T-cell (primary cell): ENCODE measurements at places on chromosomes 7 and 10.

DNA sequence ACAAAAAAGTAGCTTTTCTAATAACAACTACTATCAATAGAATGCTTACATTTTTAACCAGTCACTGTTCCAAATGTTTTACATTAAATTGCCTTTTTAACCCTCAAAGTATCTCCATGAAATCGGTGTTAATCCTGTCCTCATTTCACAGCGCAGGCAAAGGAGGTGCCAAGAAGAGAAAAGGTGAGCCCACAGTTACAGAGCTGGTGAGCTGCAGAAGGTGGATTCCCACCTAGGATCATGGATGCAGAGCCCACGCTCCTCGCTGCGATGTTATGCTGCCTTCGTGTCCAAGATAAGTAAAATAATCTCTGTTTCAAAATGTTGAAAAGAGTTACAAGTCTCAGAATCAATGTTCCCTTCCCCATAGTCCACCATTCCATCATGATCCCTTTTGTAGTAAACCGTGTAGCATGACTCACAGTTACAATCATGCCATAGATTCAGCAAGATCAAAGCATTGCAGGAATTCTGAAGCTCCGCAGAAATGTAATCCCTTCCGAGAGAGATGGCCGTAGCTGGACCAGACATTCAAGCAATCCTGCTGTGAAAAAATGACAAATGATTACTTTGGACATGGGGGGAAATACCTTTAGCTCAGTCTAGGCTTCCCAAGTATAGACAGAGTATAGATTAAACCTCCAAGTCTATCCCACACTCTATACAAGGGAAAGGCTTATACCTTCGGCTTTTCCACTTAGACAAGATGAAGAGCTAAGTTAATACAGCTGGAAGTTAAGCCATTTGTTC lies 394.7 kb upstream of the AKR1E2 start:
- DNase-seq = no peak

GRCh38 chr7:2886391-2886790 lies 42.3 kb upstream of the GNA12 start:
- no peak for DNase-seq

DNA sequence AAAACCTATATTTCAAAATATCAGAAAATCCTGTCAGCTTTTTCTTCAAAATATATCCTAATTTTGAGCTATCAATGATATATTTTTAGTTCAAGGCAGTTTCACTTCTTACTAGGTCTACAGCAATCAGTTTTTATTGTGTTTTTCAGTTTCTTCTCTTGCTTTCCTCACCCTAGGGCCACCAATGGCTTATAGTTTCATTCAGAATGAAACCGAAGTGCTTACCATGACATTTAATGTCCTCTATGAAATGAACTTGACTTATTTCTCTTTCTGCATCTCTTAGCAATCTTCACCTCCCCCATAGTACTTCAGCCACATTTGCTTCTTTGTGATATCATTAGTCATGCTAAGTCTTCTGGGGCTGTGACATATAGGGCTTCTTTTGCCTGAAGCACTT lies 100.3 kb downstream of the ARL5B start:
- DNase-seq = no peak

GRCh38 chr10:104020020-104020419 lies 53.1 kb downstream of the SLK start:
- no peak for DNase-seq

DNA sequence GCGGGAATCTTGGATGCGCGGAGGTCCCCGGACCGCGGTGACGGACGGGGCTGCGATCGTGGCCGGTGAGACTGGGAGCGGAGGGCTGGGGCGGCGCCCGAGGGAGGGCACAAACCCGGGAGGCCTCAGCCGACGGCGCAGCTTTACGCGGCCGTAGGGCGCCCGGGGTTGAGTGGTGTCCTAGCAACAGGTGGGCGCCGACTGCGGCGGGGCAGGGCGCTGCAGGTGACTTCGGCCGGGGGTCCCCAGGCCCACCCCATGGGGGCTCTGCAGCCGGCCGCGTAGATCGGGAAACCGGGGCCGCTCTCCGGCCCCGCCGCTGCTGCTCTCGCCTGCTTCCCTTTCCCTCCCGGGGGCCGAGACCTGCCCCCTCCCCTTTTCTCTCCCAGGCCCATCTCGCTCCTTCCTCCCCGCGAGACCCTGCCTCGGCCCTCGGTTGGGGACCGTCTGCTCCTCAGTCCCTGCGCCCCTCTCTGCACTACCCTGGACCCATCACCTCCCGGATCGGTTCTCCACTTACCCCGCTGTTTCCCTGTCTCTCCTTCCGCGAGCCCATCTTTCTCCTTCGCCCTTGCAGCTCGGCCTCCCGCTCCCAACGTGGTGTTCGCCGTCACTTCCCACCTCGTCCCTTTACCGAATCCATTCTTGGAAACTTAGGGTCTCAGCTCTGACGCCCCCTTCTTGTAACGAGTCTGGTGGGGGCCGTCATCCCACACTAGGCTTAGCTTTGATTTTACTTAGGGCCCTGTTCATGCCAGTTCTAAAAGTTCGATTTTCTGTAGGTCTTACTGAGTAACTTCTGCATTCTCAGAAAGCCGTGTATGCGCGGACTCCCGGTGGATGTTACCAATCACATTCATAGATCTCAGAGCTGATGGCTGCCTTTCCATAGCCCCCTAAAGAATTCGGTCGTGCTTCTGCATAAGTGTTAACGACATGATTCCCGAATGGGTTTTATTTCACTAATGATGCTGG lies 18.5 kb upstream of the ACBD5 start:
- DNase-seq = no peak

- DNase-seq = no peak
Observed at GRCh38 chr10:11407939-11408338, 203.5 kb downstream of the USP6NL start.

GRCh38 chr7:132604121-132604520 lies 27.9 kb upstream of the PLXNA4 start:
- DNase-seq = no peak

- DNase-seq = no peak
Observed at GRCh38 chr10:5951721-5952407, 25.5 kb downstream of the IL15RA start.

DNA sequence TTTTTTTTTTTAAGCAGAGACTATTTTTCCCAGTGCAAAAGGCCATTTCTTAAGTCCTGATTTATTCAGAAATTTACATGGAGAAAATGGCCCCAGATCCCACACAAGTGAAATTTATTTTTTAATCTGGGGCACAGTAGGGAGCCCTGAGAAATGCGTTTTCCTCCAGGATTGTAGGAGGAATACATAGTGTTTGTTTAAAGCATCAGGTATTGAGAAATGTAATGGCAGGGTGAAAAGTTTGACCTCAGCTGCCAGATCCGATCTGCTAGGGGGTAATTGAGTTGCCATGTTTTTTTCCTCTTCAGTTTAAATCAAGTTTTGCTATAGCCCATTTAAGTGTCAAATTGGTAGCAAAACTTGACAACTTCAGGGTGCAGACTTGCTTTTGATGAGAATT lies 110.0 kb downstream of the LRMDA start:
- DNase-seq = no peak

- peak; percentile 52 for DNase-seq
Observed at GRCh38 chr10:43461950-43462349, 25.0 kb downstream of the ZNF487 start.

DNA sequence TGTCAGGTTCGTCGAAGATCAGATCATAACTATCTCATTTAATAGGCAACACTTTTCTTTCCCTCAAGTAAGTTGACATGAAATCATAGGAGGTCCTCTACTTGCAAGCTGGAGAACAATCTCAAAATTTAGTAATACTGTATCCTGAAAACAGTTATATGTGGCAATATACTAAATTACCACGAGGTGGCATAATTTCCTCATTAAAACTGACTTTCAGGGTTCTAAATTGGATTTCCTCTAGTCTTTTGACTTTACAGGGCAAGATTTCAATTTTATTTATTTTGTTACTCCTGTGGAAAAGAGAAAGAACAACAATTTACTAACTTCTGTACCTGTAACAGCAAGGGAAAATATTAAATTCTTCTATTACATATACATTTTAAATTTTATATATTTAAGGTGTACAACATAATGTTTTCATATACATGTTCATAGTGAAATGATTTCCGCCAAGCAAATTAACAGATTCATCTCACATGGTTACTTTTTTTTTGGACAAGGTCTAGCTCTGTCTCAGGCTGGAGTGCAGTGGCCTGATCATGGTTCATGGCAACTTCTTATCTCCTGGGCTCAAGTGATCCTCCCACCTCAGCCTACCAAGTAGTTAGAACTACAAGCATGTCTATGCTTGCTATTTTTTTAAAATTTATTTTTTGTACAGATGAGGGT lies 53.4 kb upstream of the CYP2C18 start:
- DNase-seq = no peak
